Left kidney (tissue), 8 donors: ENCODE measurements at places on chromosomes 1 and 21. TPM values are rescaled to one million over a fixed set of nuclear protein-coding genes. Genes with fewer than 3 reads are reported as not detected.

NCF2 gene
- 2.9 TPM for polyA plus RNA-seq

MTARC2 gene
- 61.5 TPM for polyA plus RNA-seq

PSRC1 gene
- 29.8 TPM for polyA plus RNA-seq

SYPL2 gene
- polyA plus RNA-seq, result 13.4 TPM

KRTAP12-4 gene
- not detected for polyA plus RNA-seq

KRTAP13-2 gene
- polyA plus RNA-seq, result not detected

CLDN17 gene
- not detected for polyA plus RNA-seq

PLA2G2D gene
- 0.08 TPM for polyA plus RNA-seq

NUAK2 gene
- polyA plus RNA-seq, result 9.3 TPM

ANKRD45 gene
- polyA plus RNA-seq, result 5.9 TPM

CRNN gene
- polyA plus RNA-seq, result not detected

RNU1-2 gene
- 1.9 TPM for polyA plus RNA-seq

- no peak for DNase-seq
Observed at GRCh38 chr1:184242507-184242943, 144.3 kb upstream of the C1orf21 start.

DNA sequence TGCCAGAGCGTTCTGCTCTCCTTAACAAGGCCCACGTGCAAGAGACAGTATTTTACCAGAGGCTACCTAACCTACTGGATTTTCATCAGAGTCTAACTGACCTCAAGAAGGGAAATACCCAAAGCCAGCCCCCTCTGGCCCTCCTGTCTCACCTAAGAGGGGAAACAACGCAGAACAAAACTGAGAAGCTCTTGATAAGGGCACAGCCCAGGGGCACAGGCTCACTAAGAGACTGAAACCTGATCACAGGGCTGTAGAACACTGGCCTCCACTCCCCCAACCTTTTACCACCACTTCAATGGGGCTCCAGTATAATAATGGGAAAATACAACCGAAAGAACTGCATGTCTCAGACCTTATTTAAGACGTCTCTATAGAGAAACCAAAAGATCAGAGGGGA lies 449.5 kb upstream of the CAMK1G start:
- no peak for DNase-seq

DNA sequence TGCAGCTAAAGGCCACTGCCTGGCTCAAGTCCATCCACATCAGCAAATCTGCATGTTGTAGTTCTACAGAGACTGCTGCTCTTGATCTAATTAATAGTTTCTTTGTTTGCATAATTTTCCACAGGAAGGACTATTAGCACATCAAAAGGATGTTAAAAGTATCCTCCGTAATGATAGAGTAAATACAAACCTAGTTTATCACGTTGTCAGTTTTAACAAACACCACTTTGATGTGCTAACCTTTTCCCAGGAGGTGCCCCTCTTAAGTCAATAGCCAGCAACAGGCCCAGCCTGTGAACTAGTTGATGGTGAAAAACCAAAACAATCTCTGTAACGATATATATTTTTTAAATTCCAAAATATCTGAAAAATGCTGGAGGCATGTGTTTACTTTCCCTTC lies 64.2 kb upstream of the SLC22A15 start:
- no peak for DNase-seq

DNA sequence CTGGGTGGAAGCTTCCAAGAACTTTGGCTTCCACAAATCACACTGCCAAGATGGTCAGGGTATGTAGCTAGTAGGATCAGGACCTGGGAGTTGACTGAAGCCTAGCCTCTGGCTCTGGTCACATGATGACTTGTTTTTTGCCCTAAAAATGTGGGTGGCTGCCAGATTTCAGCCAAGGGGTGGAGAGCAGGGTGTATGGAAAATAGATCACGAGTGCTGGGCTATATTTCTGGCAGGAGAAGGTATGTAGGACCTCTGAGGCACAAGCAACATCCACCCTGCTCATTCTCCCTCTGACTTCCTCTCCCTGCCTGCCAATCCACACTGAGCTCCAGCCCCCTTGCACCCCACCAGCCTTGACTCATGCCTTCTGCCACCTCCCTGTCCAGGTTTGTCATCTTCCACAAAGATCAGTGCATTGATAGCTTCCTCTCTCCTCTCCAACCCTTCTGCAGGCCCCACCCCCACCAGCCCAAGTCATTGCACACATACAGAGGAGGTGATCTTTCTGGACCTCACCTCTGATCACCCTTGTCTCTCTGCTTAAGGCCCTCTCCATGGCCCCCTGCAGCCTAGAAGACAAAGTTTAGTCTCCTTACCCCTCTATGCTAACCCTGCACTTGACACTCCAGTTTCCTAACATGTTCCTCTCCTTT lies 8.3 kb upstream of the CYP4B1 start:
- no peak for DNase-seq

- DNase-seq, result no peak
Observed at GRCh38 chr1:67635055-67635809, 49.8 kb upstream of the GADD45A start.

GRCh38 chr21:45502600-45502999 lies 39.6 kb downstream of the SLC19A1 start:
- DNase-seq, result no peak

DNA sequence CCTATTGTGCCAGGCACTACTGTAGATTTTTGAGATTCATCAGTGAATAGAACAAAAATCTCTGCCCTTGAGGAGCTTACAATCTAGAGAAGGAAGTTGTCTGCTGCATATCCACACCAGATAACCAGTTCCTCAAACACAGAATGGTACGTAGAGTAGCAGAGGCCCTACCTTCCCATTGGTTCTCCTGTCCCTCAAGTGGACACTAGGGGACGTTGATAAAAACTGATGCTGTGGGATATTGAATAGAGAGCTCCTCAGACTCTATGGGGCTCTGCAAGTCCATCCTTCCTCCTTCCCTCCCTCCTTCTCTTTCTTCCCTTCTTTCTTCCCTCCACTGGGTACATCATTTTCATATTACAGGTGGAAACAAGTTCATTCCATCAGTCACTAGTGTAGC lies 371.3 kb downstream of the PBX1 start:
- DNase-seq, result no peak

- no peak for DNase-seq
Observed at GRCh38 chr1:81242103-81242502, 558.6 kb upstream of the ADGRL2 start.

GRCh38 chr1:19260211-19261138 lies 8.9 kb downstream of the MRTO4 start:
- no peak for DNase-seq

- no peak for DNase-seq
Observed at GRCh38 chr1:59521456-59521855, 224.6 kb downstream of the FGGY start.

GRCh38 chr21:41750532-41751151 lies 16.2 kb downstream of the RIPK4 start:
- DNase-seq, result no peak

- no peak for DNase-seq
Observed at GRCh38 chr1:53599481-53599880, 139.5 kb downstream of the GLIS1 start.

DNA sequence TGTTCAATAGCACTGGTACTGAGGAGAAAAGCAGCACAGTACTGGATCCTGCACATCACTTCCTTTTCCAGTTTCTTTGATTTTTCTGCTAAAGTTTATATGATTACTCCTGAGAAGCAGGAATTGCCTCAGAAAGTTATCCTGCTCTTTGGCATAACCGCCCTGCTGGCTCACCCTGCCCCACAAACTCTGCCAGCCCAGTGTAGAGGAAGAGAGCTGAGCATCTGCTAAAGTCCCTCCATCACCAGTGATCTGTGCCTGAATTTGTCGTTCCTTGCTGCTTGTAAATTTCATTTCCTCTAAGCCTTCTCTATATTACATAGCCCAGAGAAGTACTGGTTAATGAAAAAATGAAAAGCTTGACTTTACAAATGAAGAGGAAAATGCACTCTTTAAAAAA lies 87.0 kb upstream of the C1orf21 start:
- no peak for DNase-seq

DNA sequence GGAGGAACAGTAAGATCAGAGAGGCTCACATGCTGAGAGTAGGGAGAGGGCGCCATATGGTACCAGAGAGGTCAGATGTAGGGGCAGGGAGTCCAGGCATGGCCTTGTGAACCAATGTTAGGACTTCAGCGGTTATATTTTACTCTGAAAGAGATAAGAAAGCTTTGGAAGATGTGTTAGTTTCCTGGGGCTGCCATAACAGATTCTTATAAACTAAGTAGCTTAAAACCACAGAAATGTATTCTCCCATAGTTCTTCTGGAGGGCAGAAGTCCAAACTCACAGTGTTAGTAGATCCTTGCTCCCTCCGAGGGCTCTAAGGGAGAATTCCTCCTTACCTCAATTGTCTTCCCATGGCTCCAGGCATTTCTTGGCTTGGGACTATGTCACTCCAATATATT lies 502.5 kb upstream of the ADGRL2 start:
- no peak for DNase-seq

DNA sequence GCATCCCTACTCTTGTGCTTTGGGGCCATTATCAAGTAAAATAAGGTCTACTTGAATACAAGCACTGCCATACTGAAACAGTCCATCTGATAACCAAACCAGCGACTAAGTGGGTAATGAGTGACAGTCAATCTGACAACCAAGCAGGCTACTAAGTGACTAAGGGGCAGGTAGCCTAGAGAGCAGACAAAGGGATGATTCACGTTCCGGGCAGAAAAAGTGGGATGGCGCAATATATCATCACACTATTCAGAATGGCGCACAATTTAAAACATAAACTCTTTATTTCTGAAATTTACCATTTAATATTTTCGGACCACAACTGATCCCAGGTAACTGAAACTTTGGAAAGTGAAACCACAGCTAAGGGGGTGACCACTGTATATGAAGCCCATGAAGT lies 17.7 kb downstream of the NGF start:
- DNase-seq, result no peak

DNA sequence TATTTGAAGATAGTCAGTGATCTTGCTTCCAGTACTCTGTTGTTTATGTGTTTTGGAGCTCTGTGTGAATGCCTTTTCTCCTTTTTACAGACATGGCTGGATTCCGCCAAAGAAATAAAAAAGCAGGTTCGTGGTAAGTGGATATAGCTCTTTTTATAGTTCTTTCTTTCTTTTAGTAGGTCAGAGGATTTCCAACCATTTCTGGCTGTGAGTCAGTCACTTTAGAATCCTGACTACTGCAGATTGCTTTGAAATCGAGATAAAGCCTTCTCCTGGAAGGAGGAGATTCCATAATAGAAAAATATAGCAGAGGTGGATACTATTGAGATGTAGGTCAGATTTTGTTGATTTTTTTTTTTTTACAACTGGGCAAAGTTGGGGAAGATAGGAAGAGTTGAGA lies 97.4 kb downstream of the EPB41 start:
- no peak for DNase-seq

DNA sequence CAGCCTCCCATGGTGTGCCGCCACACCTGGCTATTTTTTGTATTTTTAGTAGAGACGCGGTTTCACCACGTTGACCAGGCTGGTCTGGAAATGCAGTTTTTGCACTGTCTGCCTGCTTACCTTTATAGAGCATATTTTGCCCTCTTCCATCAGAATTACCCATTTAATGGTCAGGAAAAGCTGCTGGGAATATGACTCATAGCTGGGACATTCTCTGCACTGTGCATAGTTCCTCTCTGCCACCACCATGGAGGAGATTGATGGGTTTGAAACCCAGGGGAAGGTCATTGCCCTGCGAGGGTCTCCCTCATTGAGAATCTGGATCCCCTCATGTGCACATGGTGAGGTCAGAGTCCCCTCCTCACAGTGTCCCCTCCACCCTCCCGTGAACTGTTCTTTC lies 32.1 kb downstream of the MX1 start:
- no peak for DNase-seq

DNA sequence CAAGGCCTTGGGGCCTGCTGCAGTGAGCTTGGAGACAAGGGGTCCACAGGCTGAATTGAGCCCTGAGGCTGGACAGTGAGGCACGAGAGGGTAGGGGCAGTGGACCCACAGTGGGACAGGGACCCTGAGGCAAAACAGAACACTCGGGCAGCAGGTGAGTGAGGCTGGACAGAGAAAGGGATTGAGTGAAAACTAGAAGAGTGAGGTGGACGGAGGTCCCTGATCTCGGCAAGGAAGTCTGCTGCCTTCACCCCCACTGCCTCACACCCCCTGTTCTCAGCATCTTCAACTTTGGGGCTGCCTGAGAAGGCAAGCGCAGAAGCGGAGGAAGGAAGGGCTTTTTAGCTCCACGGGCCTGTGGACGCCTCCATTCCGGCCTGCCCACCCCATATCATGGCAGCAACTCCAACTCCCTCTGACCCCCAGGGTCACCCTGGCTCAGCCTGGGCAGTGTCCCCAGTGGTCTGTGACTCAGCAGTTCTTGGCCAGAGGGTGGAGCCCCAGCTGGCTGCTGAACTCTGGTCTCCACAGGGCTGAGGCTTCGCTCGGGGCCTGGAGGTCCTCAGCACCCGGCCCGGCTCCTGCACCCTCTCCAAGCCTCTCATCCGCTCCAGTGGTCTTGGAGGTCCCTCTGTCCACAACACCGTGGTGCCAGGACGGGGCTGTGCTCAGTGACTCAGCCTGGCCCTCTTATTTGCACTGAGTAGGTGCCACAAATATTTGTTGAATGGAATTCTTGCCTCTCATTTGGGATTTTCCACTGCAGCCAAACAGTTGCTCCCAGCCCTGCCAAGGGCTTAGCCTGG lies 60.0 kb upstream of the EPS8L3 start:
- no peak for DNase-seq

DNA sequence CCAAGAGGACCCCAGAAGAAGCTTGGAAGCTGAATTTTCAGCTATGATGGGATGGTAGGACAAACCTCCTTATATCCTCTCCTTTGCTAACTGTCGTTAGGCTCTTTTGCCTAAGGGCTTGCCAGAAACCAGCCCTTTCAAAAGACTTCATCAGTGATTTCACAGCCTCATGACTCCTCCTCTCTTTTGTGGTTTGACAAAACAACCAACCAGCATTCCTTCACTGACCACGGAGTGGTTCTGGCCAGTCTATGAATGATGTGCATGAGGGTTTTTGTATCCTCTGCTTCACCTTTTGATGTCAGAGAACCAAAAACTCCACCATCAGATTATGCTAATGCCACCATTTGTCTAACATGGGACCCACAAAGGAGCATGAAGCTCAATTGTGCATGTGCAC lies 116.9 kb upstream of the COA6 start:
- DNase-seq, result no peak

DNA sequence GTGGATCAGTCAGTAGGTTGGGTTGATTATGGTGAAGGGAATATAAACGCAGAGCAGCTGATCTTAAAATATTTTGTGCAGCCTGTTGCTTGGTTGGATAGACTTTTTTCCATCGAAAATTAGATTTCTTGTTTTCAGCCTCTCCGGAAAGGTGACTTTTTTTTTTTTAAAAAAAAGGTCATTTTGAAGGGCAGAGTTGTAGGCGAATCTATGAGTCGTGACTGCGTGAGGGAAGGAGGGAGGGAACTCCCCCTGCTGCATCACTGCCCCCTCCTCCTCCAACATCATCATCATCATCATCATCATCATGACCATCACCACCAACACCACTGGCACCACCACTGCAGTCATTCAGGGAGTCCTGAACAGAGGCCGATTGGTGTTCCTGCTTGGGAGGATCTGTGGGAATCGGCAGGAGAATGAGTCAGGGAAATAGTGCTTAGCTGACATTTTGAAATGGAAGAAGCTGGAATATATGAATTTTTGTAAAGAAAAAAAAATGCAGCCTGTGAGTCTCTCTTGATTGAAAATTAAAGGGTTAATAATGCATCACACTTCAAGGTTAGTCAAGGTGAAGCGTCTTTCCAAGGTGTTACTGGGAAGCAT lies 1.2 kb downstream of the ATP1B1 start:
- no peak for DNase-seq

GRCh38 chr1:32275424-32275823 lies 16.5 kb upstream of the HDAC1 start:
- DNase-seq, result no peak

GRCh38 chr1:93434987-93435386 lies 12.9 kb upstream of the FNBP1L start:
- no peak for DNase-seq

- no peak for DNase-seq
Observed at GRCh38 chr1:33460947-33461629, 11.4 kb upstream of the ZSCAN20 start.
